ENCODE measurements at places on chromosomes 4 and X.

DNA sequence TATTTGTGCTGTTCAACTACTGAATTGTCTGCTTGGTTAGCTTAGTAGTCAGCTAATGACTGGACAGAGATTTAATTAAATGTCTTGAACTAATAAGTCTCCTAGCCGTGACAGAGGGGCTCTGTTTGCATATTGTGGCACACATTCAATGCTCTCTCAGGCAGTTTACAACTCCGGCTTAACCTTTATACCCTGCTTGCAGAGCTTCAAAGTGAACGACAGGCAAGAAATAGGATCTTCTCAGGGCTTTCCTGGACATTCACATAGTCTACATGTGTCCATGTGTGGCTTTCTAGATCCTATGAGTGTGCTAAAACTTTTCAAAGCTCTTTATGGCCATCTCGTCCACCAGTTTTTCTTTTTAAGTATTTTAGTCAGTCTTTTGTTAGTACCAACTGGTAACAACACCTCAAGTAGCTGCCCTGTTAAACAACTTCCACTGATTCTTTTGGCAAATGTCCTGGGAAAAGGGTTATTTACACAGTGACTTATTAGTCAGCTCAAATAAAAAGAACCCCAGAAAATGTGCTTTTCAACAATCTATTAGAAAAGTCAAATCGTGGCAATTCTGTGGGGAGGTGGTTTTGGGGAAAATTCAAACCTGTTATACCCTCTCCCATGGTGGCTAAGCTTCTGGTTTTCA lies 28.6 kb downstream of the OR13H1 start:
- no peak for DNase-seq

DNA sequence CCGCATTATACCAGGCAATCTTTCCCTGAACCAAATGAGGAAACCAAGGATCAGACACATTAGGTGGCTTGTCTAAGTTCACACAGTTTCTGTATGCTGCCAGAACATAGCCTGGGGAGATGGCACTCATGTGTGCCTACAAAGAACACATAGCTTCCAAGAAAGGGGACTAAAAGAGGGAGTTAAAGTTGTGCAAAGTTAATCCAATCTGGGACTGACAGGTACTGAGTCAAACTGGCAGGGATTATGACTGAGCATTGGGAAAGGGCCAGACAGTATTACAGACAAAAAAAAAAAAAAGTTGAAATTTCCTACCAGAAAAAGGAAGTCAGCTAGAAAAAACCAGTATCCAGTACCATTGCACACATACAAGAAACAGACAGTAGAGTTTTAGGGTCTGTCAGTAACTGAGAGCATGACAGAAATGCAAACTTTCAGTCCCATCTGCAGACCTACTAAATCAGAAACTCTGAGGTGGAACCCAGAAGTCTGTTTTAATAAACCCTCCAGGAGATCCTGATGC lies 37.2 kb downstream of the ADAMTS3 start:
- no peak for DNase-seq

DNA sequence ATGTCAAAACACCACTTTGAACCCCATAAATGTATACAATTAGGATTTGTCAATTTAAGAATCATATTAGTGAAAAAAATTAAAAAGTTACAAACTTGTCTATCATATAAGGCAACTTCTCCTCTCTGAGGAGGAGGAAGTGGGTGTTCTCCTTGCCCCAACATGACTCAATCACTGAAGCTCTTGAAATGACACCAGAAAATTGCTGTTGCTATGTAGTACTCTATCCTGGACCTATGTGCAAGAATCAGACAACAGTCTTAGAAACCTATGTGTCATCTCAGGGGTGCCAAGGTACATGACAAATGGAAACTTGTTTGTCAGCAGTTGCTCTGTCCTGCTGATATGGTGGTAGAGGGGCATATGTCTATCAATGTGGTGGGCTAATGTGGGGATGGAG lies 47.7 kb downstream of the HMGB3 start:
- DNase-seq: no peak

DNA sequence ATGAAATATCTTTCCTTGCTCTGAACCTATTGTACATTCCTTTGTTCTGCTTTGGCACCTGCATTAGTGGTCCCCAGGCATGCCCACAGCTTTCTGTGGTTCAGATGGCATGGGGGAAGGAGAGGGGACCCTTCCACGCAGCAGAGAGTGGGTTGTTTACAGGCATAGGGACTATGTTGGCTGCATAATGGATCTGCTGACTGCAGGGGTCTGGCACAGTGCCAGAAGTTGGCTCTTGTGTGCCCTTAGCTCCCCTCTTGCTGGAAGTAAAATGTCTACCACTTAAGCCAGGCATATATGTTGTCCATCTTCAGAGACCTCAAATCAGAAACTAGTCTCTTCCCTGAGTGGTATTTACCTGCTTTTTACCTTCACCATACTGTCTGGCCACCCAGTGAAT lies 651.9 kb upstream of the PCDH7 start:
- DNase-seq: no peak

DNA sequence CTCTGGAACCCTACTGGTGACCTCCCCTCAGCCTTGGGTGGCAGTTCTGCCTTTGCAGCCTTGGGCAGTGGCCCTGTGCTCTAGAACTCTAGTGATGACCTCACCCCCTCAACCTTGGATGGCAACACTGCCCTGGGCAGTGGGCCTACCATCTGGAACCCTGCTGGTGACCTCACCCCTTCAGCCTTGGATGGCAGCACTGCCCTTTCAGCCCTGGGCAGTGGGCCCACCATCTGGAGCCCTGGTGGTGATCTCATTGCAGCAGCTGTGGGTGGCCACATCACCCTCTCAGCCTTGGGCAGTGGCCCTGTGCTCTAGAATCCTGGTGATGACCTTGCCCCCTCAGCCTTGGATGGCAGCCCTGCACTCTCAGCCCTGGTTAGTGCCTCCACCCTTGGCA lies 129.3 kb downstream of the RBMX2 start:
- DNase-seq: no peak

DNA sequence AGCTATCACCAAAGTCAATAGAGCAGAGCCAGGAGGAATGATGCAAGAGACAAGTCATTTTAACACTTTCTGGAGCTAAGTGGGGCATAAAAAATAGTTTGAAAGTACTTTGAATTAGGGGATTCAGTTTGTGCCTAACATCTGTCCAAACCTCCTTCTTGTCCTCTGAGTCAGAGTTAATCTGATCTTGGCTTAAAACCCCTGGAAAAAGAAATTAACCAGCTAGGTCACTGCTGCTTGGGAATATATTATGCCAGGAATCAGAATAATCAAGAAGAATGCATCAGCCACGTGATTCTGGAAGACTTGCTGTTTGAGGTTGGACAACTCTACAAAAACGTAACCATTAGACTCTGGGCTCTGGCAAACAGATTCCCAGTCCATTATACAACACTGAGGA lies 45.3 kb upstream of the EDA2R start:
- DNase-seq: no peak

DNA sequence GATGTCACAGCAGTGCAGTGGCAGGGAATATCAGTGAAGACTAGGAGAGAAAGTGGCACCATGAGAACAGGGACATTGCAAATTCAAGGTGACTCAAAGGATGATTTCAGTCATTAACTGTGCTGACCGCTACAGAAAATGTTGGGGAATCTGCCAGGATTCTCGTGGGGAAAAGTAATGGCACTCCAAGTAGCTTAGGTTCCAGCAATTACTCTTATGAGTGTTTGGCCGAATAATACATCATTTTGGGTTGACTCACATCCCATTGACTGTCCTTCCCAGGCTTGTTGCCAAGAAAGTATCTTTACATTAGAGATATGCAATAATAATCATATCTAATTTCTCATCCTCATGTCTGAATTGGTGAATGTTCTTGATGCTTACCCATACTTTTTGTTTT lies 1411.1 kb upstream of the PCDH7 start:
- DNase-seq: no peak

DNA sequence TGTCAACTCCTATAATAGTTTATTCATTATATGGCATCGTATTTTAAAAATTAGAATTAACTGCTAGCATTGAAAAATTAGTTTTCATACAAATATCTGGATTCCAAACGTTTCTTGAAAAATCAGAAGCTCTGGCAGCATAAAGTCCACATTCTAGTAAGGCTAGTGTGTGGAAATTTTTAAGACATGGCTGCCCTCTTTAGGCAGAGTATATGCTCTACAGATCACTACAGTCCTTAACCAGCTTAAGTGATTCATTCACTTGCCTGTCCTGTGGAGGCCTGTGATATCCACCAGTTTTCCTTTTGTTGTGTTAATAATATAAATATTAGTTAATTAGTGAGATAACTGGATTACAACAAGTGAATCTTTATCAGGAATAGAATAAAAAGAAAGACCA lies 287.2 kb downstream of the OPHN1 start:
- no peak for DNase-seq

GRCh38 chr4:15753786-15754185 lies 24.3 kb upstream of the CD38 start:
- DNase-seq: no peak

DNA sequence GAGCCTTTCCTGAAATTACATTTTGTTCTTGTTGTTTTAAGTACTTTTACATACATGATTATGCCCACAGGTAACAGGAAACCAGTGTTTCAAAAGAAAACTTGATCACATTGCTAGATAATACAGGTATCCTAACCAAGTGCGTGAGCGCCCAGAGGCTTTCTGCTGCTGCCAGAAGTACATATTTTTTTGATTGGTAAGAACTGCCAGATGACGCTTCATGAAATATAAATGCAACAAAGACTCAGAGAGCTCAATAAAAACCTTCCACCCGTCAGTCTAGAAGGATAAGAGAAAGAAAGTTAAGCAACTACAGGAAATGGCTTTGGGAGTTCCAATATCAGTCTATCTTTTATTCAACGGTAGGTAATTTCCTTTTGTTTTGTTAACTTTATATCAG lies at the start of gene EPGN:
Gene EPGN (plus strand): TSS at position 256 of the 400 bp plus-strand sequence. CDS start 64 bp downstream, at position 320.
- DNase-seq: no peak

DNA sequence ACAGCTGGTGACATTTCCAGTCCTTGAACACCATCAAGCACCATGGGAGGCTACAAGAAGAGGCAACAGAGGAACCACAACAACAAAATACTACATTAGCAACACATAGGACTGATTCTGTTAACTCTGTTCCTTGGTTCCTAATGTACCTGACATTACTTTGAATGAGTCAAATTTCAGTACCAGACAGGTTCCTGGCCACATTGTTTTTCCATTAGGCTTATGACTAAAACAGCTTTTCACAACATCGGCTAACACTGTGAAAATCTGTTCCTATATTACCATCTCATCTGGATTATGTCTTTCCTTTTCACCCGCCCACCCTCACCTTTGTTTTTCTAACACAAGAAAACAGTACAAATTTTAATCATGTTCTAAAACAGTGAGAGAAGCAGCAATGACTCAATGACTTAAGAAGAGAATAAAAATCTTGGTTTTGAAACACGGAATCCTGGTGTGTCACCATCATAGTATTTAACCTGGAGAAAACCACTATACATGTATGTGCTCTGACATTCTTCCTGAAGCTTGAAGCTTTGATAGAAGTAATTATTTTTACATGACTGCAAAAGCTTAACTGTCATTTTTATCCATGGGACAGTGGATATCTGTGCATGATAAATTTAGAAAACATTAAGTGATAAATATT lies 143.9 kb downstream of the SCFD2 start:
- DNase-seq: no peak

DNA sequence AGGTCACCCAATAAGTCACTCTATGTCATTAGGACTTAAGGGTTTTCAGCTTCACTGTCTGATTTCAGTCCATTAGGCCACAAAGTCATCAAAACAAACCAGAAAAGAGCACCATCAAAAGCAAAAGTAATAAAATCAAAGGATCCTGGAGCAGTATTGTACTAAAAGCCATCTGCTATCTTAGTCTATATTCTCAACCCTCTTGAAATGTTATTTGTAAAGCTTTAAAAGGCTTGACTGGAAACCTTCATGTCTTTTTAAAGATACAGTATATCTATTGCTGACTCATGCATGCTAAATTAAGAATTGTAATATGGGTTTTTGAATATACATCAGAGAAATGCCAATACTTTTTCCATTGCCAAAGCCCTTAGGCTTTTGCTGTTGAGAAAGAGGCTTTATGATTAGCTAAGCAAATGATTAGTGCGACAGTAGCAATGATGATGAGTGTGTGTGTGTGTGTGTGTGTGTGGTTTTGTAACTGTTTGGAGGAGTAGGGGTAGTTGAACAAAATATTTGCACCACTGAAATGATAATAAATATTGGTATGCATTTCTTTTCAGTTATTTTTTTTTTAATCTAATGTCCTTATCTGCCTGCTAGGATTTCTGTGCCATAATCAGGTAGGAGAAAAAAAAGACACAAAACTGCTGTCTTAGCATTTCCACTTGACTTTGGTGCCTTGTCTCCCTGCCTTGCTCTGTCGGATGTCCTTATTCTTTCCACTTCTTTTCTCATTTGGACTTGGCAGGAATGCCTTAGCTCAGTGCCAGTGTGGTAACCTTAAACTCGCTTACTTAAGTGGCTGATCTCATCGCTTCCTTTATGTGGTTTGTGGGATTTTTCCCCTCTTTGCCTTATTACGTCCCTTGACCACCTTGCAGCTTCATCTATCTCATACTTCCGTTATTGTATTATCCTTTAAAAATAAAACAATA lies 119.7 kb downstream of the PCDH7 start:
- no peak for DNase-seq

GRCh38 chr4:81771721-81772120 lies 300.0 kb upstream of the RASGEF1B start:
- no peak for DNase-seq

- DNase-seq: no peak
Observed at GRCh38 chr4:112894951-112895350, 154.5 kb upstream of the ANK2 start.

- no peak for DNase-seq
Observed at GRCh38 chr4:174120446-174121295, 162.8 kb downstream of the FBXO8 start.

Data from stimulated activated CD4-positive, alpha-beta T cell treated with anti-CD3 and anti-CD28 coated beads, Interleukin-1b, Interleukin-23, amount 100 ng/mL, for 4 hours (primary cell).